Activated naive CD4-positive, alpha-beta T cell treated with anti-CD3 and anti-CD28 coated beads, Interleukin-2, amount 50 U/mL, for 16 hours (primary cell): ENCODE measurements at places on chromosomes 12 and 14.
A peak's percentile ranks its signal among the peaks of the same experiment; 100 is the strongest.

GRCh38 chr12:2662524-2662923 is 132.2 kb upstream of the FKBP4 start:
- no peak for DNase-seq

DNA sequence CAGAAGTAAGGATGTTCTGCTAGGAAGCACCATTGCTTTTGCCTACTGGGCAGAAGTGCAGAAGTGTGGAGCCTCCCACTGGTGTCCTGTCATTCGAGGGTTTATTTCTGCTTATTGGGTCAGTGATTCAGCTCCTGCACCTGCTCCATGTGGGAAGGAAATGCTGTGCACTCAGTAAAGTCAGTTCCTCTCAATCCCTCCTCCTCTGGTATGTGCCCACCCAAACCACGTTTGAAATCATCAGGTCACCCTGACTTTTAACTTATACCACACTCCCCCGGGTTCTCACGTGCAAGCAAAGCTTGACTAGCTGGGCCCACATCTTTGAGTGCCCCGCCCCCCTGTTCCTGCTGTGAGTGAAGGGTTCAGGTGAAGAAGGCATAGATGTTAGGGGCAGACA is 223.7 kb downstream of the CHST11 start:
- DNase-seq: no peak

- DNase-seq: no peak
Measured at GRCh38 chr12:16241346-16241745, 36.1 kb downstream of the SLC15A5 start.

GRCh38 chr12:112013601-112014402 is 576 bp downstream of the ERP29 start:
- peak; percentile 78 for DNase-seq

GRCh38 chr12:68612697-68613096 is 2.0 kb downstream of the RAP1B start:
- no peak for DNase-seq

- DNase-seq: no peak
Measured at GRCh38 chr14:68336165-68336564, 456.7 kb downstream of the ZFP36L1 start.

- no peak for DNase-seq
Measured at GRCh38 chr12:2118481-2119255, 65.9 kb downstream of the CACNA1C start.

GRCh38 chr14:90797919-90798318 is 18.3 kb downstream of the TTC7B start:
- DNase-seq: no peak

- no peak for DNase-seq
Measured at GRCh38 chr12:128178966-128179365, 88.0 kb upstream of the TMEM132C start.

DNA sequence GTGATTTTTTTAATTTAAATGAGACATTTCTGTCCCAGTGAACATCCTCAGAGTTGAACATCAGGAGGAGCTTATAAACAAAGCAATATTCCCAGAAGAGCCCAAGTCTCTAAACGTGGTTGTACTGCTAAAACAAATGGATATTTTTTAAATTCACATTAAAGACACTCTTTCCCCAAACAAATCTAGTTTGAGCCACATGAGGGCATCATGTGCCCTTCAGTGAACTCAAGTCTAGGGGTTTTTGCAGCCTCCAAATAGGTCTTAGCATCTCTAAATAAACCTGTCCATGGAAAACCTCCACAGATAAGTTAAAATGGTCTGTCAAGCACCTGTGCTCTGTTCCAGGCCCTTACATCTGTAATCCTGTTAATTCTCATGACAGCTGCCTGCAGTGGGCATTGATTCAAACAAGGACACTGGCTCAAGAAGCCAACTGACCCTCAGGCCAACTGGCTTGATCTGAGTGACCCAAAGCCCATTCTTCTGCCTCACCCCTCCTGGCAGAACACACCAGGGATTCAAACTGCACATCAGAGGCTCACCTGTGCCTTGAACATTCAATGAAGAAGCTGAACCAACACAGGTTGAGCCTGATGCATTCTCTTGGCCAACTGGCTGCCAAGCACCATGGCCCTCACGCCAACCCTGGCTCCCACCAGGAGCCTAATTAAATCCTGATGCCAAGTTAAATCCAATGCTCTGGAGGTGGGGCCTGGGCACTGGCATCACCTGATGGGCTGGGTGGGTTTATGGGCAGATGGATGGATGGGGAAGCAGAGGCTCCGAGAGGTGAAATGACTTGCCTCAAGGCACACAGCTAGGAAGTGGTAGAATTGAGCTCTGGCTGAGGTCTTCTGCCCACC is 8.6 kb downstream of the ISCU start:
- no peak for DNase-seq

GRCh38 chr14:31527087-31527486 is 34.1 kb upstream of the NUBPL start:
- DNase-seq: no peak

DNA sequence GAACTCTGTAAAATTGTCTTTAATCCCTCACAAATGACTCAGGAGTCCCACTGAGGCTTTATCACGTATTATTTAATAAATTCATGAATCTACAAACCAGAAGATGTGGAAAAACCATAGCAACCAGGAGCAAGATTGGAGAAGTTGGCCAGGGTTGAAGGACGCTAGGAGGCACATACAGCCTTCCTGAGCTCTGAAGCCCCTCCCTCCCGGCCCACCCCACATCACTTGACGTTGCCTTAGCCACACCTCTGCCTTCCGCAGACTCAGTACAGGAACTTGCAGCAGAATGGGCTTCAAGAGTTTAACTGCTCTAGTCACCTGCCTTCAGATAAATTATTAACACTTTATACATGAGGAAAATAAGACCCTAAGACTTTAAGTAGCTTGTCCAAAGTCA is 33.9 kb downstream of the SLC35F4 start:
- DNase-seq: no peak

DNA sequence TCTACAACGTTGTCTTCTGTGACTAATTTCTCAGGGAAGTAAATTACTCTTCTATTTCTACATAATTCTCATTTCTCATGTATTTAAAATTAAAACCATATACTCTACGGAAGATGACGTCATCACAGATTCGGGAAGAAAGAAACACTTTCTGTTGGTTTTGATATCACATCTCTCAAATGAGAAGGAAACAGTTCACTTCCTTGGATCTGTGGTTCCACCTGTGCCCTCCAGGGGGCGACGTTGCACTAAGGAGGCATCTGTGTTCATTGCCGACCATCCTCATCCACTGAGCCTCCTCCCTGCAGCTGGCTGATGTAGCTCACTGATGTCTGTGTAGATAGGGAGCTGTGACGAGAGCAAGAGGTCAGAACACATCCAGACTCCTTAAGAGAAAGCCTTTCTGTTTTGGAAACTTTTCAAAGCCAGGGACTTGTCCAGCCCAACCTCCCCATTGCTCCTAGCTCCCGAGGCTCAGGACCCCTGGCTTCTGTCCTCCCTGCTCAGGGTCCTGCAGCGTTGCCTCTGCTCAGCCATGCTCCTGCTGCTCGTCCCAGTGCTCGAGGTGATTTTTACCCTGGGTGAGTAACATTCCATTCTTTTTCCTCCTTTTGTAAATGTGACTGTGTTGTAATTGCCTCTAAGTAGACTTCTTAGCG is 172.7 kb upstream of the OR4E1 start:
- peak; percentile 73 for DNase-seq

- DNase-seq: no peak
Measured at GRCh38 chr14:58533446-58533845, 104.3 kb upstream of the DACT1 start.

GRCh38 chr12:50246197-50246865 is 37.0 kb downstream of the LIMA1 start:
- DNase-seq: no peak

- no peak for DNase-seq
Measured at GRCh38 chr12:13505224-13505623, 308.7 kb downstream of the EMP1 start.

DNA sequence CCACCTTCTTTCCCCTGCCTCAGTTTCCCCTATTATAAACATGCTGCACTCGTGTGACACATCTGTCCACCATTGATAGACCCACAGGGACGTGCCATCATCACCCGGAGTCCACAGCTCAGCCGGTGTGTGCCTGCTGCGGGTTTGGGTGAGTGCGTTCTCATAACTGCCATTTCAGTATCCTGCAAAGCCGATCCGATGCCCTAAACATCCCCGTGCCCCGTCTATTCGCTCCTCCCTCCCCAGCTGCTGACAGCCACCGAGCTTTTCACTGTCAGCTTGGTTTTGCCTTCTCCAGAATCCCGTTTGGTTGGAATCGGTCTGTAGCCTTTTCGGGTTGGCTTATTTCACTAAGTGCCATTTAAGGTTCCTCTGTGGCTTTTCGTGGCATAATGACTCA is 3.9 kb downstream of the LRCOL1 start:
- DNase-seq: no peak

- DNase-seq: no peak
Measured at GRCh38 chr14:67137744-67138371, 51.4 kb upstream of the GARIN2 start.
